Ecto neural progenitor cell (in vitro differentiated cells): ENCODE measurements at places on chromosomes 1 and 21.

- no peak for DNase-seq
Measured at GRCh38 chr1:207962716-207963426, 51.9 kb upstream of the CD34 start.

GRCh38 chr1:91440847-91441246 is 36.2 kb upstream of the HFM1 start:
- no peak for DNase-seq

DNA sequence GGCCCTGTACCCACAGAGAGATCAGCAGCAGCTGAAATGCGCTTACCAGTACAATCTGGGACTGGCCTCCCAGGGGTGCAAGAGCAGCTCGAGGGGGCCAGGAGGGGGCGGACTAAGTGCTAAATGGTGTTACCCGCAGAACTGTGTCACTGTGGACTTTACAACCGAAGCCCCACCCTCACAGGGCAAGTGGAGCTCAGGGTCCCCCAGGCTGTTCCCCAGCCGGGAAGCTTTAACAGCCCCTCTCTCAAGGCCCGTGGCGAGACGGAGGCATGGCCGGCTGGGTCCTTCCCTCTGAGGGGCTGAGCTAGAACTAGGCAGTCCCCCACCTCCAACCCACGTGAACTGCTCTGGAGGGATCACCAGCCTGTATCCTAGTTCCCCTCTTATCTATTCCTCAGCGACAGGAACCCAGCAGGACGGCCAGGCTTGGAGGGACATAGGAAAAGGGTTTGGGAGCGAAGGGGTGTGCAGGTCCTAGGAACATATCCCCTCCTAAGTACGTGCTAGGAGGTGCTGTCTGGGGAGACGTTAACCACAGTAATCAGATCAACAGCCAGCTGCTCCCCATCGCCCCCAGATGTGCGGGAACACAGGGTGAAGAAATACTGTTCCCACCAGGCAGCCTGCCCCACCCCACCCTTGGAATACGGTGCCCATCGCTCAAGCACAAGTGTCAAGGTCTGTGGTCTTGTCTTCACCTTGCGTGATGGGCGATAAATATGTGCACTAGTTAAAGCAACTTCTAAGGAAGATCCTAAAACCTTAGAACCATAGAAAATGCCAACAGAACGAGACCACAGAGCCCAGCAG is 24.4 kb downstream of the ZBTB17 start:
- DNase-seq = no peak

DNA sequence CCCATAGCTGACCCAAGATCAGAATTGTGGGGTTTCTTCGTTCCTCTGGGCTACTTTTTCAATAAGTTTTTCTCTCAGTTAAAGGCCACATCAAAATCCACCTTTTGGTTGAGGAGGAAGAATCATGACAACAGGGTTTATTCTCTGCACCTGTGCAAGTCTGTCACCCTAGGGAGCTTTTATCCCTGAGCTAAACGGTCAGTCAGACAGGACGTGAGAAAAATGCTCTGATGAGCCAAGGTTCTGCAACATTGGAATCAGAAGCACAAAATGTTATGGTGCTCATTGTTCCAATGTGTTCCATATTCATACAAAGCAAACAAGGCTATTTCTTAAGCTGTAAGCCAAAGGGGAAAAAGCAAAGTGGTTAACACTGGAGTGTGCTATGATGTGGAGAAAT is 7.4 kb upstream of the ERICH3 start:
- no peak for DNase-seq

DNA sequence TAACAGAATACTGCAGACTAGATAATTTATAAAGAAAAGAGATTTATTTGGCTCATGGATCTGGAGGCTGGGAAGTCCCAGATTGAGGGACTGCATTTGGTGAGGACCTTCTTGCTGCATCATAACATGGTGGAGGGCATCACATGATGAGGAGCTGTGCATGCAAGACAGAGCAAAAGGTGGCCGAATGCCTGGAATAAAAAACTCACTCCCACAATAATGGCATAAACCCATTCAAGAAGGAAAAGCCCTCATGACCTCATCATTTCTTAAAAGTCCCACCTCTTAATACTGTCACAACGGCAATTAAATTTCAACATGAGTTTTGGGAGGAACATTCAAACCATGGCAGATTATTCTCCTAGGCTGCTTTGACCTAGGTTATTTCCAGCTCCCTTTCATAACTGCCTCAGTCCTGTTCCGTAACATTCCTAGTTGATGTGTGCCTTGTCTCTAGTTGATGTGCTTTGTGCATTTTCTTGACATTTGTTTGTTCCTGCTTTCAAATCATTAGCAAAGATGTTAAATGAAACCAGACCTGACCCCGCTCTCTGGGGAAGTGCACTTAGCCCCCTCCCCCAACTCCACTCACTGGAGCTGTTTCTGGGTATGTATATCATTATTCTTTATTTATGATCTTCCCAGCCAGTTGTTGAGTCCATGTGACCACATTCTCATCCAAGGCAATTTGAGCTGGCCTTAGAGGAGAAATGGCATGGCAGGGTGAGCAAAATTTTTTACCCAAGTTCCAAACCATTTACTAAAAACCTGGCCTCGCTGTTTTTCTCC is 148.5 kb downstream of the GDAP2 start:
- DNase-seq = no peak

DNA sequence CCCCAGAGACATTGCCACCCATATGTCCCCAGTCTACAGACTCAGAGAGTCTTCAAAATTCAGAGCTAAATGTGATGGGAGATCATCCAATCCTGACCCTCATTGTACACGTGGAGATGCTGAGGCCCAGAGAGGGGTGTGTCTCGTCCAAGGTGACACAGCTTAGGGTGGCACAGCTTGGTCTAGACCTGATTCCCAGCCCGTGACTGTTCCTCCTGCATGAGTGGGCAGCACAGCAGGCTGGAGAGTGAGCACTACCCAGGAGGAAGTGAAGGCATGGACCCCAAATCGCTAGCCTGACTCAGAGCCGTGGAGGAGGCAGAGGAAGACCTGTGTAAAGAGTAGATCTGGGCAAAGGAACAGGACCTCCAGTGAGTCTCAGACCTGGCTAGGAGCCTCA is 16.4 kb downstream of the S100A7 start:
- DNase-seq = no peak

GRCh38 chr21:16829532-16829931 is 683.3 kb upstream of the CXADR start:
- DNase-seq = no peak

- DNase-seq = no peak
Measured at GRCh38 chr21:44441581-44442265, 13.6 kb upstream of the LRRC3 start.

- no peak for DNase-seq
Measured at GRCh38 chr1:206855859-206856258, 9.6 kb upstream of the IL20 start.

- DNase-seq = no peak
Measured at GRCh38 chr1:110880708-110881374, 7.9 kb downstream of the CD53 start.

DNA sequence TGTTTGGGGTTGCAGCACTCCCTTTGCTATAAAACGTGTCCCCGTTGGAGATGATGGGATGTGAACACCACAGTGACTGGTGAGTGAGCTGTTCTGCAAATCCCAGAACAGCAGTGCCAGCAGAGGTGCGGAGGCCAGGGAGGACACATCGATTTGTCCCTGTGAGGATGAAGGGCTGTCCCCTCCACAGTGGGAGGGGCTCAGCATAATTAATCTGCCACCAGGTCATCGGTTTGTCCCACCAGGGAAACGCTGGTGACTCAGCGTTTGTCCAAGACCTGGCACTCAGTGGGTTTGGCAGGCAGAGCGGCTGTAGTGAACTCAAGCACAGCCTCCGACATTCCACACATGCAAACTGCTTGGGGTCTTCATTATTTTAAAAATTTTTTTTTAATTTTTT is 22.8 kb upstream of the PDE9A start:
- DNase-seq = no peak

- no peak for DNase-seq
Measured at GRCh38 chr1:25889470-25889869, 14.0 kb upstream of the PAQR7 start.

GRCh38 chr1:85276215-85276977 is at the start of gene BCL10:
BCL10 (minus strand) TSS chr1:85276632; CDS start chr1:85276352, 280 bp downstream.
- peak; percentile 98 for DNase-seq

- no peak for DNase-seq
Measured at GRCh38 chr1:186514367-186514766, 53.5 kb upstream of the PDC start.

DNA sequence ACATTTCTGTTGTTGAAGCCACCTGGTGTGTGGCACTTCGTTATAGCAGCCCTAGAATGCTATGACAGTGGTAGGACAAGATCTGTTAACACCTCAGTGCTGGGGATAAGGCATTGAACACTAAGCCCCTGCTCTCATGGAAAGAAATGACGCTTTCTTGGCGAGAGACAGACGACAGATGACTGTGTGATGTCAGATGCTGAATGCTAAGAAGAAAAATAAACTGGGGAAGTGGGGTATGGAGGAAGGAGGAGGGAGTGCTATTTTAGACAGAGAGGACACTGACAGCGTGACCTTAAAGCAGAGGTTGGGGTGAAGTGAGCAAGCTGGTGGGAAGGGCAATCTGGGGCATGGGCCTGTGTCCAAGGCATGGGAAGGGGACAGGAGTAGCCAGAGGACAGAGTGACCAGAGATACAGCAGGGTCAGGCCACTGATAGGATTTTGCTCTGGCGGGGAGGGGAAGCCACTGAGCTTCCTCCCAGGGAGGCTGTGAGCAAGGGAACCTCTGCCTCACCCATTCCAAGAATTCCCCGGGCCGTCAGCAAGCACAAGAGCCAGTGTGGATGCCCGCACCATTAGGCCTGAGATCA is 15.2 kb downstream of the DOP1B start:
- no peak for DNase-seq

- DNase-seq = no peak
Measured at GRCh38 chr1:39076127-39076798, 50.1 kb downstream of the NDUFS5 start.

- DNase-seq = no peak
Measured at GRCh38 chr1:27122652-27123051, 32.3 kb downstream of the SLC9A1 start.

GRCh38 chr1:43315481-43315880 is 14.7 kb downstream of the TIE1 start:
- DNase-seq = no peak

- no peak for DNase-seq
Measured at GRCh38 chr1:167837326-167837725, 76.6 kb downstream of the ADCY10 start.

- no peak for DNase-seq
Measured at GRCh38 chr1:68047659-68048026, 2.8 kb downstream of the DIRAS3 start.

GRCh38 chr1:5728663-5729355 is 263.4 kb downstream of the NPHP4 start:
- DNase-seq = no peak

DNA sequence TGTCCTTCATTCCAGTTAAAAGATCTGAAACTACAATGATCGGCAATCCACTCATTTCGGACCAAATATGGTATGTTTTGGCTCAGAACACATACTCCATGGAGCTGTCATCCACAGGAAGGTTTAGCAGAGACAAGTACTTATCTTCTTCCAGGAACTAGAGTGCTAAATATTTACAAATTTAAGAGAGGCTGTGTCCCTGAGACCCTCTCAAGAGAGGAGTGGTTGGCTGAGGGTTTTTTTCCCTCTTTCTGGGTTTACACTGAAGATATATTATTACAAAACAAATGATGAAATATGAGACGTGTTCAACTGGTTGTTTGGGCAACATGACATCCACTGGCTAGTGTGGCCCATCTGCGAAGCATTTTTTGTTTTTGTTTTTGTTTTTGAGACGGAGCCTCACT is 25.9 kb upstream of the NID1 start:
- no peak for DNase-seq

DNA sequence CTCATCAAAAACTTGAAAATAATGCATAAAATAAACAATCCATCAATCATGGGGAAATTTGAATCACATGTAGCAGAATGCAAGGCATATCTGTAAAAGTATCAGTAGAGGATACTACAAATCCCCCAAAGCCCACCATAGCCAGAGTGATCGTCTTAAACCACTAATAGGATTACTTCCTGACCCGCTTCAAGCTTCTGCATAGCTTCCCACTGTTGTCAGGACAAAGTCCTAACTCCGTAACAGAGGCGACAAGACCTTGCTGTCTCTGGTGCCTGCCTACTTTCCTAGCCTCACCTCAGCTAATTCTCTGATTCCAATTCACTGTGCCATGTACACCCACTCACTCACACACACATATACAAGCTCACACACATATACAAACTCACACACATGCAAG is 161.2 kb upstream of the NFIA start:
- peak; percentile 60 for DNase-seq

DNA sequence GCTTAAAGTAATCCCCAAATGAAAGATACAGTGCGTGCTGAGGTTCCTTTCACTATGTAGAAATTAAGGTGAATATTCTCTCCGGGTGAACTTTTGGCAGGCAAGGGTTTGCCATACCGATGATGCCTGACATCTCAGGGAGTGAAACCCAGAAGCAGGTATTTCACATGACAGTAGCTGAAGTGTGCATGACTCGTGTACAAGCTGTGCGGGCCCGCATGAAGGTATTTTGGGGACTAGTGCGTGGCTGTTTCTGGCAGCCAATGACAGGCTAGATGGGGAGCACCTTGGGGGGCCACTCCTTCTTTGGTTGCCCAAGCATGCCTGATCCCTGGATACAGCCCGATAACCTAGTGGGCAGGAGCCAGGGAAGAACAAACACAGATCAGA is 569.0 kb downstream of the SMYD3 start:
- no peak for DNase-seq

GRCh38 chr1:66576645-66577044 is 42.7 kb downstream of the SGIP1 start:
- DNase-seq = no peak

DNA sequence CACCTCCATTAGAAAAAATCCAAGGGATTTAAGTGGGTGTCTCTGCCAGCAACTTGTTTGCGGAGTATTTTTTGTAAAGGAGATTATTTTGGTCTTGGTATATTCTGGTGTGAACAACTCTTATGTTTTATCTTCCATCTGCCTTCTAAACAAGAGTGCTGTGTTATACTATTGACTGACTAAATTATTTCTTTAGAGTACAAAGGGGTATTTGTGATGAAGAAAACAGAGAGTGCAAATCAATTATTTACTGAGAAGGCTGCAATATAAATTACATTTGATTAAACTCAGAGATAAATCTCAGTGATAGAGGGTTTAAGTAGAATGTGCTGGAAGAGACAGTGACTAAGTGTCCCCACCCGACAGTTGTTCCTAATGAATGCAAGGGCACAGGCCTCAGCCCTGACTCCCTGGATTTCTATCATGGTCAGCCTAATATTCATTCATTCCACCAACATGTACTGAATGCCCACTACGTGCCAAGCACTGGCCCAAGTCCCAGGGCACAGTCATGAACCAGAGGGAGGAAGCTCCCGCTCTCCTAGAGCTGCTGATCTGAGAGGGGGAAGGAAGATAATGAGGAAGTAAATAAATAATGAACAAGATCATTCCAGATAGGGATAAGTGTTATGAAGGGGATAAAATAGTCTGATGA is 196.9 kb upstream of the C8B start:
- DNase-seq = no peak
